Psoas muscle (tissue), 8 donors: ENCODE measurements at places on chromosomes 4 and X. TPM values are rescaled to one million over a fixed set of nuclear protein-coding genes. Genes with fewer than 3 reads are reported as not detected.

RIBC1 gene
- 0.36 TPM for total RNA-seq

IL9R gene
- not detected for total RNA-seq

GRCh38 chr4:104743215-104743653 is 248.5 kb upstream of the CXXC4 start:
- no peak for DNase-seq

DNA sequence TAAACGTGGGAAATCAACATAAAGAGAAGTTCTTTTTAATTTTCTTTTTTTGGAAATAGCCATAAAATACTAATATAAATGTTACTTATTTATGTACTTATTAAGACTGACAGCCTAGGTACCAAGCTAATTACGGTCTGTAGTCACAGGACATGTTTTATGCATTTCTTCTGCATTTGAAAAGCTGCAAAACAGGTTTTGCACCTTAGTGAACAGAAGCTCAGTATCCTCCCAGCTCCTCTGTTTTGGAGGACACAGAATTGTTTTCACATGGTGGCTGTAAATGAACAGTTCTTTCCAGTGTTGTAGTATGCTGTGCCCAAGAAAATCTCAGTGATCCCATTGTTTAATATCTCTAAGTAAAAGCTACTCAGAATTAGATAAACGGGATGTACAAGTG is 1788.0 kb upstream of the TENM3 start:
- no peak for DNase-seq

DNA sequence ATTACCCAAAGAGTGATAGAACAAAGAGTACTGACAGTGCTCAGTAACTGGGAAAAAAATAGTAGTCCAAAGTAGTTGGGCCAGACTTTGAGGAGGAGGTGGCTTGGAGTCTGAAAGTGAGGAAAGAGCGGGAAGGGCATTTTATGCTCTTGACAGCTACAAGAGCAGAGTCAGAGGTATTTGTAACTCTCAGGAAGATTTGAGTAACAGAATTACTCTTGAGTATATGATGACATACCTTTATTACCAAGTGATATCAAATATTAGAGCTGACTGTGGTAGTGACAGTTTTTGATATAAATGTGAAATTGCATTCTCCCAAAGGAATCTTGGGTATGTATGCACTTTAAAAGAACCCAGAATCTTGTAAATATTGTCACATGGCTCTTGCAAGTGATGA is 2.2 kb downstream of the SLAIN2 start:
- no peak for DNase-seq
